ENCODE measurements at places on chromosomes 5 and 9.
A peak's percentile ranks its signal among the peaks of the same experiment; 100 is the strongest.

DNA sequence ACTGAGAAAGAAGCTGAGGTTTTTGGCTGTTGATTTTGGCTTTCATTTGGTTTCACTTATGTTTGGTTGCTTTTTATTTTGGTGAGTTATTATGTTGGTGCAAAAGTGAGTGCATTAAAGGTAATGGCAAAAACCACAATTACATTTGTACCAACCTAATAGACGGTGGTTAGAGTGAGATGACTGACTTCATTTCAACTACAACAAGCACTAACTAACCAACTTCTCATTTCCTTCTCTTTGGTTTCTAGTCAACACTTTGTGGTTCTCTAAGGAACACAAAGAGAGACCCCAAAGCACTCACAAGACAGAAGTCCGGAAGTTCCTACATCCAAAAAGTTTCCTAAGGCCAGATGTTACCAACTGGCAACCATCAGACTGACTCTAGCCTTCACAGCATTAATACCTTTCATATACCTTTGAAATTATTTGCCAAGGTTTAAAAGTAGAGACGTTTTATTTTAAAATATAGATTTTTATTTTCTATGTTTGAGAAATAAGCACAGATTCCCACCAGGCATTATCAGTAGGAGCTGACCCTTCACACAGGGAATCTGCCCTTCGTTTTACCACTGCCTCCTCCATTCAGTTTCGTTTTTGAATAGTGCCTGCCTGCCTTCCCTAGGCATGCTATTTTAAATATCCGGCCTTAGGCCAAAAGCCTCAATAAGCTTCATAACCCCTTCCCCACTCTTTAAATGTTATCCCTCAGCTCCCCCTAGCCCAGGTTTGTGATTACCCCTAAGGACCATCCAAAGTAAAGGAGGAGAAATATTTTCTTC is 301.1 kb upstream of the PTGER4 start:
- peak; percentile 64 for DNase-seq

- no peak for DNase-seq
These were observed 155.0 kb upstream of the PRDM9 start for GRCh38 chr5:23352446-23352845.

GRCh38 chr9:8616414-8616813 is 816.8 kb upstream of the DMAC1 start:
- DNase-seq = no peak

DNA sequence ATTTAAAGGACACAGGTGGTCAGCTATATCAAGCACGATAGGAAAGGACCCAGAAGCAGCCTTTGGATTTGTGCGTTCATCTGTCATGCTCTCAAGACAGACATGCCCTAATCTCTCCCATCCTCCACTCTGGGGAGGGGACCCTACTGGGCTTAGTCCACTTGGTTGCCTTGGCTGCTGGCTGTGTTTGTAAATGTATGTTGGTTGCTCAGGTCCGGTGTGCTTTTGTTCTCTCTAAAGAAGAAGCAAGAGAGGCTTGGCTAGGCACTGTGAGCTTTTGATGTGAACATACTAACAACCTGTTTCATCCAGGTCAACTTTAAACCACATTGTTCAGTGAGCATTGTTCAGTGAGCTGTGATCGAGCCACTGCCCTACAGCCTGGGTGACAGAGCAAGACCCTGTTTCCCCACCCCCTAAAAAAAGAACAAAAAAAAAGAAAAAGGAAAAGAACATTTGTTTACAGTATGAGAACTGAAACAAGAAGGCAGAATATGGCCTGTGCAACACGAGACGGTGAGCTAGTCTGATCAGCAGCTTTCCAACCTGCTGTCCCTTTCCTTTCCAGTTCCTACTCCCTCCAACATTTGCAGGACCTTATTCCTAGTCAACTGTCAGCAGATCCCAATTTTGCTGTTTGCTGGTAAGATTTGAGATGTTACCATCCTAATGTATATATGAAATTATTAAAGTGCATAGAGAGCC is 228.3 kb downstream of the ARHGAP26 start:
- no peak for DNase-seq

- DNase-seq = no peak
These were observed 137.4 kb downstream of the LPAR1 start for GRCh38 chr9:110900917-110901316.

GRCh38 chr5:13276156-13276555 is 668.3 kb downstream of the DNAH5 start:
- DNase-seq = no peak

DNA sequence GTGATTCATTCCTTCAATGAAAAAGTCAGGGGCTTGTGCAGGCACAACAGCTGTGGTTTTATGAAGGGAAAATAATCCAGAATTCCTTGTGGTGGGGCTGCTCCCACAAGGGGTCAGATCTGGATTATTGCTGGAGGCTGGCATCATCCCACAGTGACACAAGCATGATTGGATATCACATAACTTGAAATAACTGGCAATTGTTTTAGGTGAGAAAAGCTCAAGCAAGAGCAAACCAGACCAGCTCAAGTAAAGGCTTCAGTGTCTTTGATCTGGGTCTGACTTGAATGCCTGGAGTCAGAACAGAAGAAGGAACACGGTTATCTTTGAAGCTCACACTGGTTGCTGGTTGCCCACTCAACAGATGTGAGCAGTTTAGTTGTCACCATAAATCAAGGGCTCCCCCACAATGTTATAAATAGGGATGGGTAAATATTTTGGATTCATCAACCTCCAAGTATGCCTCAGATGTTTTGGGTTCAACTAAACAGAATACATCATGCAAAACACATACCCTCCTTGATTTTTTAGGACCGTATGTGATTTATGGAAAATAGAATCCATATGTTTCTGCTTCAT is 3.1 kb upstream of the ZNF474 start:
- DNase-seq = no peak

DNA sequence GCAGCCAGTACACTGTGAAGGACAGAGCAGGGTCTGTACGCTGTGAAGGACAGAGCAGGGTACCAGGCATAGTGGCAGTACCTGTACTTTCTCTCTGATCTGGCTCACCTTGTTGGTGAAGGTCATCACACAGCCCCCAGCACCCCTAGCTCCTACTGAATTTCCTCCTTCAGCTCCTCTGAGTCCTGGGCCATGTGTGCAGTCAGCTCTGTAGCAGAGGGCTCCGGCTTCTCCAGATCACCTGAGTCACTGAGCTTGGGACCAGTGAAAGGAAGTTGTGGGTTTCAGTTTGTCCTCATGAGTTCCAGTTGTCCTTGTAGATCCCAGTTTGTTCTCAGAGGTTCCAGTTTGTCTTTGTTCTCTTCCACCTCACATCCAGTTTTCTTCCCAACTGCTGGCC is 5.5 kb downstream of the NUDT2 start:
- no peak for DNase-seq

- peak; percentile 83 for DNase-seq
These were observed 226.6 kb downstream of the SNX18 start for GRCh38 chr5:54743997-54744788.

DNA sequence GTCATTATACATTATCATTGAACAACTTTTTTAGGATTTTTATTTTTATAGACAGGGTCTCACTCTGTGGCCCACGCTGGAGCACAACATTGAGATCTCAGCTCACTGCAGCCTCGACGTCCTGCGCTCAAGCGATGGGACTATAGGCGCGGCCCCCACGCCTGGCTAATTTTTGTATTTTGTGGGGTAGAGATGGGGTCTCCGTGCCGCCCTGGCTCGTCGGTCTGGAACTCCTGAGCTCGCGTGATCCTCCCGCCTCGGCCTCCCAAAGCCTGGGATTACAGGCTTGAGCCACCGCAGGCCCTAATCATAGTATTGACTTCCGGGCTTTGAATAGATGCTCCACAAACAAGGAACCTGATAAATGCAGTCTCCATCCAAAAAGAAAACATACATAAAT is 1.4 kb upstream of the EDF1 start:
- DNase-seq = no peak

DNA sequence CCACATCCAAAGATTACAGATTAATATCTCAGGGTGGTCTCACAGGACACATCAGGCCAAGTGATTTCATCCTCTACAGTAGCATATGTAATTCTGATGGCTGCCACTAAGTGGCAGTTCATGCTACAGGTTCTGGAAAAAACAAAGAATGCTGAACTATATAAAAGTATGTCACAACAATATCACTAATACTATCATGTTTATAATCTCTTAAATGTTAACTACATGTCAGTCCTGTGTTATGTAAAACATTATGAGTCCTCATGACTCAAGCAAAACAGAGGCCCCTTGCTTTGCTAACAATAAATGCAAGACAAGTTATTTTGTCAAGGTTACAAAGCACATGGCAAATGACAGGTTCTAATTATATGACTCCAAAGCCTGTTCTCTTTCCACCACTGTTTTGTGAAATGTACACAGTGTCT is 233.2 kb downstream of the FBXL17 start:
- DNase-seq = no peak

- DNase-seq = no peak
These were observed 44.4 kb downstream of the FNBP1 start for GRCh38 chr9:129998491-129999140.

- DNase-seq = no peak
These were observed 1028.3 kb upstream of the WWC1 start for GRCh38 chr5:167263185-167263584.

DNA sequence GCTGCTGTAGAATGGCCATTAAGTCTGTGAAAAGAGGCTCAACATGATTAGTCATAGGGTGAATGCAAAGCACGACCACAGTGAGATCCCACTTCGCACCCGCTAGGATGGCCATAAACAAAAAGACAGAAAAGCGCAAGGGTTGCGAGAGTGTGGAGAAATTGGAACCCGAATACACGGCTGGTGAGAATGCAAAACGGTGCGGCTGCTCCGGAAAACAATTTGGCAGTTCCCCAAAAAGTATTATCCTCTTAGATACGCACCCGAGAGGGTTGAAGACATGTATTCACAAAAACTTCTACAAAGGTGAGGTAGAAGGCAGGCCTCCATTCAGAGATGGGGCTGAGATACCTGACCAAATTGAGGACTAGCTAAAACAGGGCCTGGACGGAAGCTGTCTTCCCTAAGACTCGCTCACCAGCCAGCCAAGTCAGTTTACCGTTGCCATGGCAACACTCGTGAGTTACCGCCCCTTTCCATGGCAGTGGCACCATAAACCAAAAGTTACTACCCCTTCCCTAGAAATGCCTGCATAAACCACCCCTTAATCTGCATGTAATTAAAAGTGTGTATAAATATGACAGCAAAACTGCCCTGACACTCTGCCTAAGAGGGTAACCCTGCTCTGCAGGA is 726 bp upstream of the PSMB7 start:
- DNase-seq = no peak

DNA sequence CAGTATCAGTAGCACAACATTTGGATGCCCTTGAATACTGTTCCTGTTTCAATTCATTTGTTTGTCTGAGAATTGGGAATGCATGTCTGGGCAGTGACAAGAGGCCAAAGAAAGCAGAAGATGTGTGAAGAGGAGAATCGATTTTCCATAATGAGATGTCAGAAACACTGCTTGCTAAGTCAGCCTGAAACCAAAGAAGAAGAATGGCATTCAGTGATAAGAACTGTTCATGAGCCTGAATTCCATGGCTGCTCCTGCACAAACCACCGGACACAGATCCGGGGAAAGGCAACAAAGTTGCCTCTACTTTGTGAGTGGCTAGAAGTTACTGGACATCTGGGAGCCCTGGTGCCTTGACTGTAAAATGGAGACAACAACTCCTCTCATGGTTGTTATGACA is 207.2 kb upstream of the RASEF start:
- DNase-seq = no peak

- no peak for DNase-seq
These were observed 127.5 kb upstream of the POU5F2 start for GRCh38 chr5:93868851-93869250.

- DNase-seq = peak; percentile 37
These were observed 135.6 kb downstream of the LIFR start for GRCh38 chr5:38420691-38421390.

GRCh38 chr5:148992265-148992664 is 70.6 kb downstream of the SH3TC2 start:
- DNase-seq = no peak

GRCh38 chr9:115063058-115063845 is 54.7 kb downstream of the TNC start:
- no peak for DNase-seq

GRCh38 chr9:16816011-16816410 is 54.5 kb downstream of the BNC2 start:
- DNase-seq = no peak

DNA sequence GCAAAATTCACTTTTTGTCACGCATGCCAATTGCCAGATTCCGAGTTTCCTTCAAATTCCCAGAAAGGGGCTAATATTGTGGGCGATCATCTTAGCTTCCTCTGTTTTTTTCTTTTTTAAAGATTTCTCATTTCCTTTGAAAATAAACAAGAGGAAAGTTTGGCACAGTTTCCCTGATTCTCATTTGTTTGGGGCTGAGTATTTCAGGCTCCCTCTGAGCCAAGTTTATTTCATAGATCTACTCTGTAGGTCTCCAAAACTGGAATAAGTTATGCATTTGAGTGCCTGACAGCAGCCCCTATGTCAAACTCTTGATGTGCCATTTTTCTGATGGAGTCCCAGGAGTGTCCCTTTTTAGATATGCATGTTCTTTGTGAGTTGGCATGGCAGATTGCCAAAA is 1297.2 kb upstream of the WWC1 start:
- no peak for DNase-seq

DNA sequence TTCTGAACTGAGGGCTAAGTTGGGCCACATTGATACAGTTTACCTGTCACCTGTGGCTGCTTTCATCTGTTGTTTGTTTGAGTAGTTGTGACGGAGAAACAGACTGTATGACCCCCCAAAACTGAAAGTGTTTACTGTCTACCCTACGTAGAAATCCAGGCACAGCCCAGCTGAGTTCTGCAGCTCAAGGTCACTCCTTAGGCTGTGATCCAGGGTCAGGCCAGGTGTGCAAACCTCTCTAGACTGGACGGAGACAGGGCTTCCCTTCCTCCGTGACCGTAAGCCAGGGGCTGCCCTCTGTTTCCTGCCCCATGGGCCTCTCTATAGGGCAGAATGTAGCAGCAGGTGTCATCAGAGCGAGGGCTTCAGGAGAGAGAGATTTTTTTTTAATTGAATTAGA is 207.9 kb upstream of the OTULINL start:
- DNase-seq = no peak

DNA sequence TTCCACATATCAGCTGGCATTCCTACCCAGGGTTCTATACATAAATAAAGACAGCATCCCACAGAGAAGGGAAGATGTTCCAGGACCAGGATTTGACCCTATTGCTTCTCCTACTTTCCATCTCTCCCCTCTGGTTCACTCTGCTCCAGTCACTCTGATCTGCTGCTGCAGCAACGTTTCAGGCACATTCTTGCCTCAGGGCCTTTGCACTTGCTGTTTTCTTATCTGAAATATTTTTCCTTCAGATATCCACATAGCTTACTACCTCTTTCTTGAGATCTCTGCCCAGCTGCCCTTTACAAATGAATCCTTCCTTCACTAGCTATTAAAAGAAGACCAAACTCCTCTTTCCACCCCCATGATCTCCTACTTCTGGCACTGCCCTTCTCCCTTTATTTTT is 204.5 kb downstream of the SPOCK1 start:
- DNase-seq = no peak

DNA sequence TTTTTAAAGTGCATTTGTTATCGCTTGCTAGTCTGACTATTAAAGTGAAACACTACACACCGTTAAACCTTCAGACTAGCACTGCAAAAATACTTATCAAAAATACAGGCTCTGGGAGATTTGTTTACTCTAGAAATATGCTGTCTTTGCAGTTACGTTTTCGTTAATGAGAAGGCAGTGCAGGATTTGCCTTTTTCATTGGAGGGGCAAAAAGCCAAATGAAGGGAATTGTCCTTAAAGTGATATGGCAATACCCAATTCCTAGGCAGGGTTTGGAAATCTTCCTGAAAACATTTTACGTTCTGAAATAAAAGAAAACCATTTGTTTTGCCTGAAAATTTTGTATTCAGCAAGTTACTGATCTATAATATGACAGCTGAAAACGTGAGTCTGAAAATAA is 1800.2 kb downstream of the MAT2B start:
- DNase-seq = no peak

Data from activated CD4-positive, alpha-beta T cell treated with anti-CD3 and anti-CD28 coated beads, Interleukin-2, Interleukin-6, amounts not matched to agents 100 ng/mL and 50 ng/mL, durations not matched to agents 16 hours and 8 hours (primary cell).